ENCODE measurements at places on chromosomes 3 and 15.
A peak's percentile ranks its signal among the peaks of the same experiment; 100 is the strongest.

DNA sequence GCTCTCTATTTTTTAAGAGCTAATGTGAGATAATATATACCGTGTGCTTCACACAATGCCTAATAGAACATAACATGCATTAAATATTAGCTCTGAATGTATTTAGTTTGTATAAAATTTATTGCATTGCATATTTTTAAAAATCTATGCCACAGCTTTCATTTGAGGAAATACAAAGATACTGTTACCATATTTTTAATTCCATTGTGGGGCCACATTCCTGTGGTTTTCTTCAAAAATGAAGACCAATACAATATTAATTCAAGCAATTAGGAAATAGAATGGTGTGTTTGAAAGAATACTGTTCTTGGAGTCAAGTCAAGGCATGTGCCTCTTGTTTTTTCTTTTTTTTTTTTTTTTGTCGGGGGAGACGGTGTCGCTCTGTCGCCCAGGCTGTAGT is 95.4 kb upstream of the CADPS start:
- DNase-seq: no peak

DNA sequence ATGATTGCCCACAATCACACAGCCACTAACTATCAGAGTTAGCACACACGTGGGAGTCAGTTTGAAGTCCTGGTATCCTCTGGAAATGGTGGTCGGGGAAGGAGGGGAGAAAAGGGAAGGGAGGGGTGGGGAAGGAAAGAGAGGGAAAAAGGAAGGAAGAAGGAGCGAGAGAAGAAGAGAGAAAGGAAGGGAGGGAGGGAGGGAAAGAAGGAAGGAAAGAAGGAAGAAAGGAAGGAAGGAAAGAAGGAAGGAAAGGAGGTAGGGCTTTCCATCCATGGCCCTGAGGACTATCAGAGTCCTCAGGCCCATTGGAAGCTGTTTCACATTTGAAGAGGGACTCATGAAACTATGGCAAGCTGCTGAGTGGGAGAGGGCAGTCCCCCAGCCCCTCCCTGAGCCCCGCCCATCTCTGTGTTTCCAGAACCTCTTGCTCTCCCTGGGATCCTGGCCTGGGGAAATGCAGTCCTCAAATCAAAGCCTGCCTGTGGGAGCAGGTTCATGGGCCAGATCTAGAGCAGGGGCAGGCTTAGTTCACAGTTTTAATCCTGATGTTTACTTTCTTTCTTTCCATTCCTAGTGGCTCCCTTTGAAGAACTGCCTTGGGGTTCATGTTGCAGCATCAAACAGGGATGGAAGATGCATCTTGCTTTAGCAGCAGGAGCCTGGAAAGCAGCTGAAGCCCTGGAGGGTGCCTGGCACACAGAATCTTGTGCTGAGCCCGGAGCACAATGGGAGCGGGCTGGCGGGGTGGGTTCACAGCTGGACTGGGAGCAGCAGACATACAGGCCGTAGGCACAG is 66.1 kb upstream of the GLCE start:
- no peak for DNase-seq

- DNase-seq: no peak
Observed at GRCh38 chr15:92366381-92366780, 27.3 kb upstream of the ST8SIA2 start.

DNA sequence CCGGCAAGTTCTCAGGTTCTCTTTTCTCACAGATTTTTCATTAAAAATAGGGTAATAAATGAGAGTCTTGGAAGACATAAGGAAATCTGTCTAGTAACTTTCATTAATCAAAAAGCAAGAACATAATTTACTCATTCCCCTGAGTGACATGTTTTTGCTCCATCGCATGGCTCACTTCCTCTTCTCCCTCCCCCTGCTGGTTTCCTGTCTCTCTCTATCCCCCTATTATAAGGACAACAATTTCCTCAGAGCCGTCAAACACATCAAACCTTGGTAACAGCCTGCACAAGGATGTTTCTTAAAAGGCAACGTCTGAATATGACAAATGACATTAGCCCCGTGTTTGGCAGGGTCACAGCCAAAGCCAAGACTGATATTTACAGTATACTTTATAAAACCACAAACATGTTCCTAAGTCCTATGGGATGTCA is 1149.6 kb downstream of the IGSF11 start:
- no peak for DNase-seq

DNA sequence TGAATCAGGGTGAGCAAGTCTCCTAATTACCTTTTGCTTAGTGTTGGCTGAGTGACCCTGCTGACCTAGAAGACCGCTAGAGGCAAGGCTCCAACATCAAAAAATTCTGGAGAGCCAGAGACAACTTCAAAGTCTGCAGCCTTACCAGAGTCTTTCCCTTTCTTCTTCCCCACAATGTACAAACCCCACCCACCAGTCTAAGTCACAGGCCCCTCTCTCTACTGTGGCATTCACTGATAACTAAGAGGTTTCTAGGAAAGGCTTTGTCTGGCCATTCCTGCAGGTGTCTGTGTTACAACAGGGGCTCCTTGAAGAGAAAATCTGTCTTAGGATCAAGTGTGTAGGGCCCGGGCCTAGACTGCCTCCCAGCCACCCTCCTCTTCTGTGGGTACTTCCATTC is 525 bp downstream of the MYH15 start:
- no peak for DNase-seq

GRCh38 chr3:167115331-167115934 is 264.7 kb downstream of the ZBBX start:
- peak; percentile 49 for DNase-seq

- no peak for DNase-seq
Observed at GRCh38 chr3:48440590-48440958, 517 bp downstream of the TMA7 start.

- peak; percentile 73 for DNase-seq
Observed at GRCh38 chr3:127612966-127613365, 14.8 kb downstream of the MCM2 start.

GRCh38 chr3:9452417-9452816 is 55.0 kb downstream of the SETD5 start:
- DNase-seq: no peak

DNA sequence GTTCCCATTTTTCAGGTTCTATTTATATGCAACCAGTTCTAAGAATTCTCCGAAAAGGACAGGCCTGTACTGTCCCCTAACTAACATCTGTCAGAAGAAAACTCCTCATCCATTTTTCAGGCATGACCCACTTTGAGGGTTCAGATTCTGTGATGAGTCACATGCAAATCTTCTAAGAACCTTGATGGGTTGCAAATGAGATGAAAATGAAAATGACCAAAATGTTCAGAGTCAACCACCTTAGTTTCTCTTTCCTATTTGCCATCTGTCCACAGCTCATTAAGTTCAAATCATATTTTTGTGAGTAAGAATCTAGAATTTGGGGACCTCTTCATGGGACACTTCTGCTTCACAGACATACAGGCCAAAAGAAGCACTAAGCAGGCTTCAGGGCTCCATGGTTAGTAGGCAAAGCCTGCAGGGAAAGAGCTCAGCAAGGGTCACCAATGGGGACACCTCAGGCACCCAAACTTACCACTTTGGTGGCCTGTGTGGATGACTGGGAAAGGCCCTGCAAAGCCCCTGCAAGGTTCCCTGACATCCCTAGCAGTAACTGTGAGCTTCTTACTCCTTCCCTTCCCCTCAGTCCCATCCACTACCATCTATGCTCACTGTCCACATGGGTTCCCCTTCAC is 122.0 kb downstream of the WDR76 start:
- no peak for DNase-seq

- DNase-seq: no peak
Observed at GRCh38 chr3:183460081-183461055, 31.9 kb upstream of the MCF2L2 start.

GRCh38 chr3:160478338-160478737 is 28.8 kb upstream of the TRIM59 start:
- DNase-seq: no peak

- DNase-seq: no peak
Observed at GRCh38 chr15:49044766-49045606, 1.3 kb downstream of the SECISBP2L start.

- DNase-seq: no peak
Observed at GRCh38 chr3:46900007-46900292, 22.4 kb downstream of the PTH1R start.

DNA sequence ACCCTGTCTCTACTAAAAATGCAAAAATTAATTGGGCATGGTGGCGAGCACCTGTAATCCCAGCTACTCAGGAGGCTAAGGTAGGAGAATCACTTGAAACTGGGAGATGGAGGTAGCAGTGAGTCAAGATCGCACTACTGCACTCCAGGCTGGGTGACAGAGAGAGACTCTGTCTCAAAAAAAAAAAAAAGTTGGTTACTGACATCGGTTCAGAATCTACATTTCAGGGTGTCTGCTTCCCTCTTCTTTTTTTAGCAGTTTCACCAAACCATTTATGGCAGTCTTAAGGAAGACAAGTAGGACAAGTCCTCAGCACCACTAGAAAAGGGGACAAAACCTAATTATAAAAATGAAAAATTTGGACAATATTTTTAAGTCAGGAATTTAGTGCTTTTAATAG is 3.3 kb upstream of the USP4 start:
- DNase-seq: no peak

- DNase-seq: no peak
Observed at GRCh38 chr15:59020322-59020721, 32.9 kb downstream of the RNF111 start.

- DNase-seq: no peak
Observed at GRCh38 chr15:72850833-72851232, 67.3 kb upstream of the ADPGK start.

DNA sequence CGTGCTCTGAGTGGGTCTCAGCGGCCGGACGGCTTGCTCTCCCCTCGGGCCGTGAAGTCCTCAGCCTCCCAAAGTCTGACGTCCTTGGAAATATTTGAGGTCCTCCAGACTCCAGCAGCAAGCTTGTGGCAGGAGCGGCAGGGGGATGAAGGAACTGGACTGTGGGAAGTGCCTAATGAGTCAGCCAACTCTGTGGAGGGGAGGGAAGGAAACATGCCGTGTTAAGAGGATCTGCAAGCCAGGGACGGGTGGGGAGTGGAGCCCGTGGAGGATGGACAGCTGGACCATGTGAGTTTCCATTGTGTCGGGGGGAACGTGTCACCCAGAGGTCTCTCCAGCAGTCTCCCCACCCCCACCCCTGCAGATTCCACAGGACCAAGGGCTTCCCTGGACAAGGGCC is 39.4 kb upstream of the IDH2 start:
- no peak for DNase-seq

- DNase-seq: no peak
Observed at GRCh38 chr3:27658741-27659140, 63.4 kb downstream of the EOMES start.

- no peak for DNase-seq
Observed at GRCh38 chr3:58711871-58712270, 45.3 kb upstream of the FAM3D start.

- no peak for DNase-seq
Observed at GRCh38 chr15:48965972-48966371, 2.3 kb upstream of the SHC4 start.

DNA sequence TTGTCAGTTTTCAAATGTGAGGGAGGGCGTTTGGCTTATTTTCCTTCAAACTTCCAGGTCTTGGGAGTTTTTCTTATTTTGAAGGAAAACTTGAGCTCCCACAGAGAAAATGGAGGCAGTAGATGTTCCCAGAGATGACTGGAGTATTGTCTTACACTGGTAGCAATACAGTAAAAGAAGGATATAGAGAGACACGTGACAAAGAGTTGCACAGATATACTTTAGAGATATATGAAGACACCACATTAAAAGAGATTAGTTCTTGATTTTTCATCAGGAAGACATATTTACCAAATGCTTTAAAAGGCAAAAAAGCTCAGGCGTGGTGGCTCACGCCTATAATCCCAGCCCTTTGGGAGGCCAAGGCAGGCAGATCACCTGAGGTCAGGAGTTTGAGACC is 490.9 kb downstream of the FOXP1 start:
- DNase-seq: no peak

Measured in upper lobe of right lung (tissue), 1 donor.